ENCODE measurements at places on chromosomes 4 and X.
A peak's percentile ranks its signal among the peaks of the same experiment; 100 is the strongest.

DNA sequence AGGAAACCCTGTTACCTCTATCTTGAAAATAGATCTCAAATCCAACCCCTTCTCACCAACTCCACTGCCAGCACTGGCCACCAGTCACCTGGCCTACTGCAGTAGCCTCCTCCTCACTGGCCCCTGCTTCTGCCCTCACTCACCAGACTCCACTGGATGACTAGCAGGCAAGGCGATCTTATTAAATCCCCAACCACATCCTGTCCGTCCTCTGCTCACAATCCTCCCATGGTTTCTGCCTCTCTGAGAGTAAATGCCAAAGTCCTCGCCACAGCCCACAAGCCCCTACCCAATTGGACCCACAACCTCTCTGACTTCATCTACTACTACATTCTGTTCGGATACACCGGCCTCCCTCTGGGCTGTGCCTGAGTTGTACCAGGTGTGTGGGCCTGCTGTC is 5.4 kb upstream of the PIM2 start:
- no peak for DNase-seq

DNA sequence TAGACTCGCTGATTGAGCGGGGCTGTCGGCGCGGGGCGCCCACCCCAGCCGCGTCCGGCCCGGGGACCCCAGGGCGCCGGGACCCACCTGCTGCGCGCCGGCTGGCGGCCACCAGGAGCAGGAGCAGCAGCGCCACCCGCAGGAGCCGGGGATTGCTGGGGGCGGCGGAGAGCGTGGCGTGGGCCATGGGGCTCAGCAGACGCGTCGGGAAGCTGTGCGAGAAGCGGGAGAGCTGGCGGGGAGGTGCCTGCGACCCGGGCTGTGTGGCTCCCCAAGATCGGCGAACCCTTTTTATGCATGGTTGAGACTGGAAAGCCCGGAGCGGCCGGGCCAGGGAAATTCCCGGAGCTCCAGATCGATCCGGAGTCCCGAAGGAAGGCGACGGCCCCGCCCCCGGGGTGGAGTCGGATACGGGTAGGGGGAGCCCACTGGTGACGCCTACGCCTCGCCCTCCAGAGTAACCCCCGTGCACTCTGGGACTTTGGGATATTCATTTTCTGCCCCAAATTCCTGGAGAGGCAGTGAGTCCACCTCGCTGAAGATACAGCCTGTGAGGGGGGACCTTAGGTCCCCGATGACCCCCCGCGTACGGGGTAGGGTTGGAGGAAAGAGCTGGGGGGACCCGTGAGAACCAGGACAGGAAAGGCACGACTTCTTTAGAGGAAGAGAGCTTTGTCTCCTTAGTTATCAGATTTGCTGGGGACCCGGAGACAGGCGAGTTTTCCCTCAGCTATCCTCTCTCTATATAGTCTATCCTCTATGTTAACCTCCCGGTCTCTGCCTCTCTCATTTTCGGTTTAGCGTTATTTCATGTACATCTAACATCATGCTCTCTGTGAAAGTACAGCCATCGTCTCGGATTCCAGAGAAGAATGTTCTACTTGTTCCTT is at the start of gene CXCL3:
TSS of gene CXCL3 (minus strand) at position 265 of the 890 bp plus-strand sequence. CDS start at position 187, 78 bp downstream.
- DNase-seq: peak; percentile 61

DNA sequence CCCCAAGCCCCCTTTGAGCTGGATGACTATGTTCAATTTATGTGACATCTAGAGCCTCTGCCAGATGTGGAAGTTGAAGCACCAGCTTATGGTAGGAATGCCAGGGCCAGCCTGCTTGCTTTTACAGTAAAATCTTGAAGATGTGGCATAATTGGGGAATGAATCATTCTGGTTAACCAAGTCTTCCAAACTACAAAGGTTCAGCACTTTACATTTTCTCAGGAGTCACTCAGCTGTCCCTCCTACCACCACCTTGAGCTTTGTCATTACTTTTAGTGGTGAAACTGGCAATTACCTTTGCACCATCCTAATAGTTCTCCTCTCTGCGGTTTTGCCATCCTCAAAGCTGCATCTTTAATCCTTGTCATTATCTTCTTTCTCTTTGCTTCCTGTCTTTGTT is 172.2 kb downstream of the HS6ST2 start:
- peak; percentile 8 for DNase-seq

GRCh38 chr4:70737006-70737405 is 15.2 kb downstream of the RUFY3 start:
- DNase-seq: no peak

DNA sequence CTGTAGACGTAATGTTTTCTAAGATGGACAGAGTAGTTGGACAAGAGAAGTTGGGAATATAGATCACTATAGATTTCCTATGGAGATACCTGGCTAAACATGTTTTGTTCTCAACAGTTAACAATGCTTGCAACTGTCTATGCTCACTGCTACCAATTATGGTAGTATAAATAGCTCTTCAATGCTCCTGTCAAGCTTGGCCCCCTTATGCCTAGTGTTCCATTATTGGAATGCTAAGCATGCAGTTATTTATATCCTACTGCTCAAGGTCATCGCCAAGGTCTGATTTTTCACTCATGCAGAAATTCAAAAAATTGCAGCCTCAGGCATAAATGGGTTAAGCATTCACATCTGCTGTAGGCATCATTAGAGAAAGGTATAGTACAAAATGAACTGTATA is 519.0 kb downstream of the IL15 start:
- DNase-seq: peak; percentile 32

GRCh38 chr4:54575919-54576318 is 81.8 kb upstream of the KIT start:
- no peak for DNase-seq

DNA sequence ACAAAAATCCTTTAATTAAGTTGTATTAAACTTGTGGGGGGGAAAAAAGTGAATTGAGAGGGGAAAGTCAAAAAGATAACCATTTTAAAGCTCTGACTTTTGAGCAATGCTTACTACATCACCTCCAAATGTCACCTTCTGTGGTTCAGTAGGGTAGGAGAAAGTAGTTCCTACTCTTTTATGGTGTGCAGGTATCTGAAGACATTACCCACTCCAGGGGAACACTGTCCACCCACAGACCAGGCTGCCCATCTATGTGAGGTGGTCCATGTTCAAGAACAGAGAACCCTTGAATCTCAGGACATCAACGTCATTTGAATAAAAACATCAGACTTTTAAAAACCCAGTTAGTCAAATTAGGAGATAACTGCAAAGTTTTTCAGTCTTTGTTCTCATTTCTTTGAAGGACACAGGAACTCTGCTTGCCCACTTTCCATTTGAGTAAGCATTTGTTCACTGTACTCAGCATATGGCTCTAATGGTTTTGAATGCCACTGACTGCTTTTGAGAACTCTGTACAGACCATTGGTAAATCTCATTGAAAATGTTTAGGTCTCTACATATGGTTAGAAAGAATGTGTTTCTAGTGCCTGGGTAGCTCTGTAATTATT is 18.4 kb downstream of the NMU start:
- no peak for DNase-seq

- DNase-seq: no peak
These were observed 453.4 kb upstream of the MAGEB2 start for GRCh38 chrX:29762006-29762405.

- DNase-seq: no peak
These were observed 85.6 kb downstream of the CPE start for GRCh38 chr4:165464376-165464775.

- no peak for DNase-seq
These were observed 879.6 kb upstream of the PCDH10 start for GRCh38 chr4:132269303-132269990.

DNA sequence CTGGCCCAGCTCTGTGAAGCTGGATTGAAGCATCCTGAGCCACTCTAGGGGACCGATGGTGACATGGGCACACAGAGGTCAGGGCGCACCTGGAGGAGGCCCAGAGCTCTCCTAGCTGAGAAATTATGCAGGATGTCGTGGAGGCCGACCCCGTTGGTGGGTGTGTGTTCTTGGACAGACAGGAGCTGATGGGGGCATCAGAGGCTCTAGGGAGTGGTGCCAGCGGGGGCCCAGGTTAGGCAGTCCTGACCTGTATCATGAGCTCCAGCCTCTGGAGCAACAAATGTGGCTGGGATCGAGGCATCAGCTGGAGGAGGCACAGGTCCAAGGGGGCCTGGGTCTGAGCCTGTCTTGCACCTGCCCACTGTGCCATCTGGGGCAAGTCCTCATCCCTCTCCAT is 124.6 kb upstream of the PSAPL1 start:
- no peak for DNase-seq

GRCh38 chr4:60913002-60913401 is 287.1 kb upstream of the ADGRL3 start:
- peak; percentile 13 for DNase-seq

DNA sequence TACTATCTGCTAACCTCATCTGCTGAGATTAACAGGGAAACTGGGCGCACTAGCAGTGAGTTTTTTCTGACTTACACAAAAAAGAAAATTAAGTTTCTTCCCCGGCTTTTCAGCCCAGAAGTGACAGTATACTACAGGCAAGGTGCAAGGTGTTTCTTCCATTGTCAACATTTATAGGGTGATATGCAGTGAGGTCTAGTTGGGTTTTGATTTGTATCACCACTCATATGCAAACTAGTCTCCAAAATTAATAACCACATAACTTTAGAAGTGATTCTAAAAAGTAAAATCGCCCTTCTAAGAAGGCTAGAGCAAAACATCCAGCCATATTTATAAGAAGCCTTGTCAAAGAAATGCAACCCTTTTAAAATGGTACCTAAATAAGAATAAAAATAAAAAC is 640.1 kb downstream of the ARAP2 start:
- DNase-seq: no peak

DNA sequence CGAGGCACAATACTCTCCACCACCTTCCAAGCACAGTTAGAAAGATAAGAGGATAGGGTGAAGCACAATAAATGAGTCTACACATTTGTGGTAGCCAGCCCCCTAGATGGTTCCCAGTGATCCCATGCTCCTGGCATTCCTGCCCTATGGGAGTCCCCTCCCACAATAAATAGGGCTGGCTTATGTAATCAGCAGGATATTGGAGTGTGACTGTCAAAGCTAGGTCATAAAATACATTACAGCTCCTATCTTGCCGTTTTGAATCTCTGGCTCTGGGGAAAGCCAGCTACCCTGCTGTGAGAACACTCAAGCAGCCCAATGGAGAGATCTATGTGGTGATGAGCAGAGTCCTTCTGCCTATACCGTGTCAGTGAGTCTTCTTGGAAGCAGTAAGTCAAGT is 198.7 kb upstream of the NOCT start:
- DNase-seq: no peak

- DNase-seq: no peak
These were observed 48.9 kb downstream of the RGS12 start for GRCh38 chr4:3341760-3342159.

- peak; percentile 18 for DNase-seq
These were observed 176.4 kb downstream of the IL13RA2 start for GRCh38 chrX:114841051-114841450.

- no peak for DNase-seq
These were observed 63.2 kb downstream of the MID1 start for GRCh38 chrX:10557166-10557565.

GRCh38 chr4:173461170-173461569 is 62.3 kb upstream of the SCRG1 start:
- DNase-seq: peak; percentile 34

Measured in fibroblast of skin of right quadriceps (primary cell).